ENCODE measurements at places on chromosomes 2 and 18. TPM values are rescaled to one million over a fixed set of nuclear protein-coding genes. Genes with fewer than 3 reads are reported as not detected.

- DNase-seq: no peak
These were observed 285.5 kb downstream of the MREG start for GRCh38 chr2:215727507-215728503.

DNA sequence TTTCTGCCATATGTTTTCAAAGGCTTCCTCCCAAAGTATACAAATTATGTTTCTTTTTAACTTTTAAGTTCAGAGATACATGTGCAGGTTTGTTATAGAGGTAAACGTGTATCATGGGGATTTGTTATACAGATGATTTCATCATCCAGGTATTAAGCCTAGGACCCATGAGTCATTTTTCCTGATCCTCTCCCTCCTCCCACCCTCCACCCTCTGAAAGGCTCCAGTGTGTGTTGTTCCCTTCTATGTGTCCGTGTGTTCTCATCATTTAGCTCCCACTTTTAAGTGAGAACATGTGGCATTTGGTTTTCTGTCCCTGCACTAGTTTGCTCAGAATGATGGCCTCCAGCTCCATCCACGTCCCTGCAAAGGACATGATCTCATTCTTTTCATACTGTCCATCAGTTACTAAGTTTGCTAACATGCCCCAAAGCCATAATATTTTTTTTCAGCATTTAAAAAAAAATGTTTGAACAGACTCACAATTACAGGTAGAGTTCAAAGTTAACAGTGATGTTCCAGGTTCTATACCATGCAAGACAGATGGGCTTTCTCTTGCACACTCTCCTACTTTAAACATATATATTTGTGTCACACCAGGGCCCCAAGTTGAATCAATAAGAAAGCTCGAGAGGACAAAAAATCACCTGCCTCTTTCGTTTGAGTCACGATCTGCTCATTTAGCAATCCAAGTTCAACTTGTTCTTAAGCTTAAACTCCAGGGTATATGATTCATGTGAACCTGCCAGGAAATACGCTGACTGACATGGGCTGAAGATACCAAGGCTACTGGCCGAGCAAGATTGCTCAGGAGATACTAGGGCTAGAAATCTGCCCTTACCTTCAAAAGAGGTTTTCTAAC, 77.6 kb downstream of the AP1S3 start:
- no peak for DNase-seq

GPC1 gene
- polyA plus RNA-seq: 0.48 TPM

- DNase-seq: no peak
These were observed 93.3 kb downstream of the ICA1L start for GRCh38 chr2:202778217-202778616.

GRCh38 chr2:46970334-46971288, 55.0 kb upstream of the MCFD2 start:
- no peak for DNase-seq
